ENCODE measurements at places on chromosomes 4 and X.

DNA sequence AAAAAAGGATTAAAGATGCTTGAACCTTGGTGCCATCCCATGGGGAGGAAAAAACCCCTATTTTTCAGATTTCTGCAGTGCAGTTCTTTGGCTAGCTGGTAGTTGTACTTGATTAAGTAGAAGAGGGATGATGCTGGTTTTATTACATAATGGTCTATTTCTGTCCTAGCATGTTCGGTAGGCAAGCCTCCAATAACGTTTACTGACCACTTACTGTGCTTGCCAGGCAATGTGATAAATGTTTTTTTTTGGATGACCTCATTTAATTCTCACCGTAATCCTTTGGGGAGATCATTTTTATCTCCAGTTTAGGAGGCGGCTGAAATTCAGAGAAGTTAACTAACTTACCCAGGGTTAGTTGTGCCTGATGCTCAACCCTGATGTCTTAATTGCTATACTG, 92.1 kb upstream of the RPA4 start:
- DNase-seq = no peak

GRCh38 chr4:14924076-14924811, 78.0 kb upstream of the CPEB2 start:
- DNase-seq = no peak

DNA sequence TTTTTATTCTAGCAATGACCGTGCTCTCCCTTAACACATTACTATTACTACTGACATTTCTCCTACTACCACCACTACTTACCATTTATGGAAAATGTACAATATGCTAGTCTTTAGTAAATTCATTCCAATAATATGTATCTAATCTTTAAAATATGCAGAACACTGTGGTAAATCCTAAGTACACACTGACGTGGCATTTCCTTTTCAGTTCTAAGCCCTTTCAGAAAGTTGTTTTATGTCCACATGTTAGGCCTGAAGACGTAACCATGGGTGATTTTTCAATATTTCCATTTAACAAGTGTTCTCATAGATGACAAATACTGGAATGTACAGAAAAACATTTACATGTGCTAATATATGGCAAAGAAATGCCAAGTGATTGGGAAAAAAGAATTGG, 268.6 kb upstream of the SLIT2 start:
- no peak for DNase-seq

DNA sequence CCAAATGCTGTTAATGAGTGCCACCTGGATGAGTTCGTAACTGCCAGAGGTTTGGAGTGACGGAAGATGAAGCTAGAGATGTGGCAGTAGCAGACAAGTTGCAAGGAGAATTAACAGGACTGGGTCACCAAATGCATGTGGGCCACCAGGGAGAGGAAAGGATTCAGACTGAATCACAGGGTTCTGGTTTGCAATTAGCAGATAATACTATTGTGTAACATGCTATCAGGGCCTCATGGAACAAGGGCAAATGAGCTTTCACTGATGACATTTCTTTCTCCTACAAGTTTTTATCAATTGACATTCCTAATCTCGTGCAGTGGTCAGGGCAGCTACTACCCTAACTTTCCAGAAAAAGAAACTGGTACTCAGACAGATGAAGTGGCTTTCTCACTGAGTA, 21.4 kb downstream of the GAB3 start:
- DNase-seq = no peak

GRCh38 chrX:51408462-51408861, 75.8 kb downstream of the NUDT10 start:
- DNase-seq = no peak

Data from NCI-H748 treated with DMSO at 0.1 percent for 48 hours (cell line).